ENCODE measurements at places on chromosomes 1 and 21.

- no peak for DNase-seq
Measured at GRCh38 chr1:159341736-159342135, 39.6 kb downstream of the FCER1A start.

DNA sequence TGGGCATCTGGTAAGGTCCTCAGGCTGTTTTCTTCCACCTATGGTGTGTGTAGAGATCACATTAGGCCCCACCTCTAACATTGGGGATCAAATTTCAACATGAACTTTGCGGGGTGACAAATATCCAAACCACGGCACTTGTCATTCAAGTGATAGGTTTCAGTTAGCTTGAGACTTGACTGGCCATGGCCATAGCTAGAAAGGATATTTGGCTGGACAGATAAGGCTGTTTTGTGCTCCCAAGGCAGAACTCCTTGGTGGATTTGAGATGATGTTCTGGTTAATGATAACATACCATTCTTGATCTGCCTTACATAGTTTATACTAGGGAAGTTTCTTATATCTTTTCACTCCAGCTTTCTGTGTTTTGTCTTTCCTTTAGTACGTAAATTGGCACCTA, 48.5 kb downstream of the CELF3 start:
- DNase-seq, result no peak

DNA sequence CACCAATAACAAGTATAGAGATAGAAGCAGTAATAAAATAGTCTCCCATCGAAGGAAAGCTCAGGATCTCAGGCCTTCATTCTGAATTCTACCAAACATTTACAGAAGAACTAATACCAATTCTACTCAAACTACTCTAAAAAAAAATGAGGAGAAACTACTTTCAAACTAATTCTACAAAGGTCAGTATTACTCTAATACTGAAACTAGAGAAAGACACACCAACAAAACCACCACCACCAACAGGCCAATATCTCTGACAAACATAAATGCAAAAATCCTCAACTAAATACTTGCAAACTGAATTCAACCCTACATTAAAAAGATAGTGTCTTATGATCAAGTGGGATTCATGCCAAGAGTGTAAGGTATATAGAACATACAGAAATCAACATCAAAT, 1078.4 kb downstream of the KCNT2 start:
- DNase-seq, result no peak

DNA sequence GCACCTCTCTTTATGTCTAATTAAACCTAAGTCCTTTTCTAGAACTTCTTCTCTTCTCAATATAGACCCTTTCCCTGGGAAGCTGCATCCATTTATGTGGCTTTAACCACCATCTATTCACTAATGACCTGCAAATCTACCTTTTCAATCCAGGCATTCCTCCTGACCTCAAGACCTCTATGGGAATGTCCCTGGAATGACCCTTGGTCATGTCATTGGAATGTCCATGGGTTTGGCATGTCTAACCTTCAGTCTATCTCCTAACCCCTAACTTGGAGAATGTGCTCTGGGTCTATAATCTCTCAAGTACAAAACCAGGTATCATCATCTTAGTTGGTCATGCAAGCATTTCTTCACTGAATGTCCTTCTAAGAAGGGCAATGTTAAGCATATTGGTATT, 196.1 kb downstream of the KCNH1 start:
- no peak for DNase-seq

DNA sequence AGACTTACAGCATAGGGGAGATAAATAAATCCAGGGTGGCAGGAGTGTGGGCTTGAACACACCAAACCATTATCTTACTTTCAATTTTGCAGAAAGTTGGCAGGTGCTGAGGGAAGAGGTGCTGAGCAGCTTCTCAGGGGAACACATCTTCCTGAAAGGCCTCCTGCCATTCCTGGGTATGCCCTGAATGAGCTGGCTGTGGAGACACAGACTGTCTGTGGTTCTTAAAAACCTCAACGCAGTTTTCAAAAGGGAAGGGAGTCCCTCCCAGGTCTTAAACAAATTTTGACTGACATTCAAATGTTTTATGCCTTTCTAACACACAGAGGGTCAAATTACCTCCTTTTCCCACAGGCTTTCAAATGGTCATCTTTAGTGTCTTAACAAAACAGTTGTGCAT, 166.9 kb downstream of the TNFSF18 start:
- DNase-seq, result no peak

DNA sequence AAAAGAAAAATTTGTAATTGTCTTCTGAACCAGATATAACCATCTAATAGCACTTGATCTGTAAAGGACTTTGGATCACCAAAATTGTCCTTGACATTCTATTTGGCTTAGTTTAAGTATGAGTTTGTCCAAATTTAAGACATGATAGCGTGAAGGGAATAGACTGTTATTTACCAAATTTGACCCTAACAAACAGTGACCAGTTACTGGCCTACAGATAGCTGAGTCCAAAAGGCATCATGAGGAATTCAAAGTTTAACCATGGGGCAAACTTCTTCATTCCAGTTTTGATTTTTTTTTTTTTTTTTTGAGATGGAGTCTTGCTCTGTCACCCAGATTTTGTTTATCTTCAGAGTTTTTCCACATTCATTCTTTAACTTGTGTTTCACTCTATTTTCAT, 38.5 kb downstream of the CLIC4 start:
- no peak for DNase-seq

DNA sequence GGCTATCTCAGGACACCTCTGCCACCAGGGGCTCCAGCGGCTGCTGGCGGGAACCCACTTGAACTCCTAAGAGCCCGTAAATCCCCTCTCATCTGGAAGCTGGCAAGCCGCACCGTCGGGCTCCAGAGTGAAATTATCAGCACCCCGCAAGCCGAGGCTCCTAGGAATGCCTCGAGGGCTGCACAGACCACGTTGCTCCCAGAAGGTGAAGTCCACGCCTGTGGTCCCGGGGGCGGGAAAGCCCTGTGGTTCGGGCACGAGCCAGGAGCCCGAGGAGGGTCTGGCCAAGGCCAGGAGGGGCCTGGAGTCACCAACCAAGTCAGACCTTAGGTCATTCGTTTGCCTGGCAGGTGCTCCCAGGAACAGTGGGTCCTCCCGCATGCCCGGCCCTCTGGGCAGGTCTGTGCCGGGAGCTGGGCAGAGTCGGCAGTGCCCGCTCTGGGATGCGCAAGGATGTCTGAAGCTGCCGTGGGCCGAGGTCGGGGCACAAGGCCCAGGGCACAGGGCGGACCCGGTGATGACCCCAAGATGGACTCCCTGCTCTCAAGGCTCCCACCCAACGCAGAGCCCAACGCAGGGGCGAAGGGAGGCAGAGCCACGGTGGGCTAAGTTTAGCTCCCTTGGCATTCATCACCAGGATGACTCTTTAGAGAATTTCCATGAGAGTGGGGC, 8.9 kb downstream of the ACTRT2 start:
- no peak for DNase-seq

- DNase-seq, result no peak
Measured at GRCh38 chr1:227792216-227793078, 23.0 kb upstream of the PRSS38 start.

GRCh38 chr1:21468599-21468998, 28.7 kb downstream of the NBPF3 start:
- no peak for DNase-seq

- DNase-seq, result no peak
Measured at GRCh38 chr21:39153373-39153772, 29.9 kb downstream of the PSMG1 start.

DNA sequence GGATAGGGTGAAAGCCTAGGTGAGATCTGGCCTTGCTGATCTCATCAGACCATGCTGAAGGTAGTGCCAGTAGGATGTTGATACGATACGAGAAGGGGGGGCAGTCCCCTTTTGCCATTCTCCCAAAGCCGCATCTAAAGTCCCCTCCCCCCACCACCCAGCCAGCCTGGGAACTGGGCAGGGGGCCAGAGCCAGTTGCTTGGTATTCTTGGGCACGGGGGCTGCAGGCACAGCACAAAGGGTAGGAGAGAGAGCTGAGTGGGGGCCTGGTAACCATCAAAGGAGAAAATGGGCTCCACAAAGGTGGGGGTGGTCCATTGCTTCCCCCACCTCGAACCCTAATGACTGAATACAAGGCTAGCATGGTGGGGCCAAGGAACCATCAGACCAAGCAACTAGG, 5.4 kb downstream of the PEA15 start:
- no peak for DNase-seq

DNA sequence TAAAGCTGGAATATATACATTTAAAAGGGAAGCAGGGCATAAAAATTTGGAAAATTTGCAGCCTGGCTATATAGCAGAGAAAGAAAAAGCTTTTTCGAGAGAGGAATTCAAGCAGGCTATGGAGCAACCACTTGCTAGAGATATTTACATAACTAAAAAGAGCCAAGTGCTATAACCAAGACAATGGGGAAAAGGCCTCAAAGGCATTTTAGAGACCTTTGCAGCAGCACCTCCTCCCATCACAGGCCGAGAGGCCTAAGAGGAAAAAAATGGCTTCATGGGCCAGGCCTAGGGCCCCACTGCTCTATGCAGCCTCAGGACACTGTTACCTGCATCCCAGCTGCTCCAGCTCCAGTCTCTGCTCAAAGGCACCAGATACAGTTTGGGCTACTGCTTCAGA, 37.0 kb downstream of the CAPN9 start:
- no peak for DNase-seq

DNA sequence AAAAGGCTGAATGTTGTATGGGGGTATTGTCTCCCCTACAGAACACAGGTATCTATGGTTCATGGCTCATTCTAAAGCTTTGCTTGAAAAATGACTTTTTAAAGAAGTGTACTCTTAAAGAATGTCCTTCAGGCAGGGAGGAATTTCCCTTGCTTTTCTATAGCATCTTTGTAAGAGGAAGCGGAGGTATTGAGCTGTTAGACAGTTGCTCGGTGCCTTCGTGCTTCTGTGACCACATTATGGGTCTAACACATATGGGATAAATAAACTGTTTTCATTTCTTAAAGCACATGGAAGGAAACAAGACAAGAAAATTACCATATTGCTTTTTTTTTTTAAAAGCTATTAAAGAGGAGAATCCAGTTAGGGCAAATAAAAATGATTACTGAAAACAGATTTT, 182.9 kb downstream of the NTNG1 start:
- DNase-seq, result no peak
